Activated CD4-positive, alpha-beta T cell treated with anti-CD3 and anti-CD28 coated beads for 48 hours (primary cell): ENCODE measurements at places on chromosomes 11 and 22.
A peak's percentile ranks its signal among the peaks of the same experiment; 100 is the strongest.

DNA sequence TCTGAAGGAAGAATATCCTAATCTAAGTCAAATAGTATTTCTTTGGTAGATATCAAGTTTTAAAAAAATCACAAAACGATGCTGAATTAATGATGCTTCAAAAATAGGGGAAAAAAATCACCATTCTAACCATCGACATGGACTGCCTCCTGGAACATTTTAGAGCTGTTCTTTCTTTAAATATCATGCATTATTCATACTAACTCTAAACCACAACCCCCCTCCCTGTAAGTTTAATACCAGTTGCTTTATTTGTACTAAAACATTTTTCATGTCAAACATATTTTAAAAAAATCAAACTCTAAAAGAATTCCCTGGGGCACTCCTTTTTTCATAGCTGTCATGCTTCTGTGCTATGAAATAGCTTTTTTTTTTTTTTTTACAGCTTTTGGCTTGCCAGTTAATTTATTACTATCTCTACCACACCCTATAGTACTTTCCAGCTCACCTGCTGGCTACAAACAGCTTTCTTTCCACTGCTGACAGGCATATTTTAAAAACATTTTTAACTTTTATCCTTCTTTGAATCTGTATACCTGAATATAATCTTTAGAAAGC is 256.9 kb downstream of the SOX6 start:
- DNase-seq = no peak

DNA sequence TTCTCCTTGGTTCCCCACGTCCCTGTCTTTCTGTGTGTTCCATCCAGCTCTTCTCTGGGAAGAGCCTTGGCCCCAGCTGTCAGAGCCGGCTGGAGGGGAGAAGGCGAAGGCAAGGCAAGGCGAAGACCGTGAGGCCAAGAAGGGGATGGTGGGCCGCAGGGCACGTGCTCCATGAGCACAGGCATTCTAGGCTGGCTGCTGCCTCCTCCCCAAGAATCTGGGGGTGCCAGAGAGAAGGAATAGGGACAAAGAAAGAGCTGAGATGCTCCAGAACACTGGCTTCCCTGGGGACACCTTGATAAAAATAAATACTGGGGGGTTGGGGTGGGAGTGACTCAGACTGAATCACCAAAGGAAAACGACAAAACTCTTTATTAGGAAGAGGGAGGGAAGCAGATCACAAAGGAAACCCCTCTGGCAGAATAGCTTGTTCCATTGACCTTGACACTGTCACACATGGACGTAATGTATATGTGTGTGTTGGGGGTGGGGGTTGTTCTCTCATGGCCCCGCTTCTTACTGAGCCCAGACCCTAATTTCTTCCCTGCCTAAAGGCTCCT is 52.5 kb downstream of the NECTIN1 start:
- DNase-seq = no peak

- no peak for DNase-seq
Measured at GRCh38 chr11:69538854-69539253, 57.4 kb downstream of the LINC01488 start.

GRCh38 chr11:34548278-34548677 is 34.7 kb upstream of the ELF5 start:
- no peak for DNase-seq

DNA sequence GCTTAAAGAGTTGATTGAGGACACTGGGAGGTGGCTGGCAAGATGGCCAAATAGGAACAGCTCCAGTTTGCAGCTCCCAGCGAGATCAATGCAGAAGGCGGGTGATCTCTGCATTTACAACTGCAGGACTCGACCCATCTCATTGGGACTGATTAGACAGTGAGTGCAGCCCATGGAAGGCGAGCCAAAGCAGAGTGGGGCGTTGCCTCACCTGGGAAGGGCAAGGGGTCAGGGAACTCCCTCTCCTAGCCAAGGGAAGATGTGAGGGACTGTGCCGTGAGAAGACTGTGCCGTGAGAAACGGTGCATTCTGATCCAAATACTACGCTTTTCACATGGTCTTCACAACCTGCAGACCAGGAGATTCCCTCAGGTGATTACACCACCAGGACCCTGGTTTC is 36.4 kb downstream of the ARHGAP32 start:
- DNase-seq = no peak

DNA sequence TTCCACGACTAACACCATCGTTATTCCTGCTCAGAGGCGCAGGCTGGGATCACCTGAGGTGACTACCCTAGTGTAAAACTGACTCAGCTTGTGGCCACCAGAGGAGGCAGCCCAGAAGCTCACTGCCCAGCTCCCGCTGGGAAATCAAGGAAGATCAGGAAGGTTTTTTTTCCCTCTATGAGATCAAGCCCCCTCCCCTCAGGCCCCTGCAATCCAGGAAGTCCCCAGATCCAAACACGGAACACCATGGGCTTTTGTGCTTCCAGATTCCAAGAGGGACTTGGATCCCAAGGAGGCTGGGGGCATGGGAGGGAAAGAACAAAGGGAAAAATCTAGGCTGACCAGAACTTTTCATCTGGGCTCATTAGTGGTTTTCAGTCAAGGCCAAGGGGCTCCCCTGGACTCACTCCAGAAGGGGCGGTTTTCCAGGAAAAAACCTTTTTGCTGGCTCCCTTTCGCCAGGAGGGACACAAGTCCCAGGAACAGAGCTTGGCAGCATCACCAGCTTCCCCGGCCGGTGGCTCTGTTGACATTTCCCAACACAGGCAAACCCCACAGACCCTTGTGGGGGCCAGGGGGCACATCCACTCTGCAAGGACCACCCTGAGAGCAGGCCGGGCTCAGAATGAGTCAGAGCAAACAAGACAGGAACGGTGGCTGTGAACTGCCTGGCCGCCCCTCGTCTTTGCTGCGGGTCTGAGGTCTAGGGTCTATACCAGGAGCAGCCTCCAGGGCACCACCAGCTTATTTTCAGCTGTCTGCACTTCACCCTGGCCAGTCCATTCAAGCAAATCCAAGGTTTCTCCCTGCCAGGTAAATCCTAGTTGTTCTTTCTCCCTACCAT is 36.8 kb downstream of the MYH9 start:
- no peak for DNase-seq

DNA sequence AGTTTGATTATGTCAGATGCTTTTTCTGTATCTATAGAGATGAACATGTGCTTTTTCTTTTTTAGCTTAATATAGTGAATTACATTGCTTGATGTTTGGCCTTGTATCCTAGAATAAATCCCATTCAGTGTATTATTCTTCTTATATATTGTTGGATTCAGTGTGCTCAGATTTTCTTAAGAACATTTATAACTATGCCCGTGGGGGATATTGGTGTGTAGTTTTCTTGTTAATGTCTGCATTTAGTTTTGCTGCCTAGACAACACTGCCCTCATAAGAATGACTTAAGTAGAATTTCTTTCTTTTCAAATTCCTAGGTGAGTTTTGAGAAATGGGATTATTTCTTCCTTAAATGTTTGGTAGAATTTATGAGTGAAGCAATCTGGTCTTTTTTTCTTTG is 98.5 kb downstream of the TMEM135 start:
- DNase-seq = no peak

DNA sequence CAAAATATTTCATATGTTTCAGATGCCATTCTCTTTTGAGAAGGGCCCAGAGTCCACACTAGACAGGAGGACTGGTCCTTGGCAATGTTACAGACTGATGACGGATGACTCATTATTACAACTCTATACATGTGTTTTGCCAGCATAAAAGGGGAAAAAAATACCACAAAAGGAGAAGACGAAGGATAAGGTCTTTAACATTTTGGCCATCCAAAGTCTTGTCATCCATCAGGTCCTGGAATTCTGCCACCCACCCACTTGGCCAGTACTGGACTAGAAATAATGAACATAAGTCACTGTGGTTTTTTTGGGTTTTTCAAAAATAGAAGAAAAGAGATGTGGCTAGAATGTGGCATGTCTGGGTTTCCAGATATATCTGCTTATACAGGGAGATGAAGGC is 57.7 kb upstream of the BDNF start:
- DNase-seq = no peak

- DNase-seq = peak; percentile 49
Measured at GRCh38 chr11:44950031-44950624, 555 bp downstream of the TP53I11 start.

GRCh38 chr11:134334796-134335571 is 3.2 kb downstream of the GLB1L2 start:
- DNase-seq = no peak

DNA sequence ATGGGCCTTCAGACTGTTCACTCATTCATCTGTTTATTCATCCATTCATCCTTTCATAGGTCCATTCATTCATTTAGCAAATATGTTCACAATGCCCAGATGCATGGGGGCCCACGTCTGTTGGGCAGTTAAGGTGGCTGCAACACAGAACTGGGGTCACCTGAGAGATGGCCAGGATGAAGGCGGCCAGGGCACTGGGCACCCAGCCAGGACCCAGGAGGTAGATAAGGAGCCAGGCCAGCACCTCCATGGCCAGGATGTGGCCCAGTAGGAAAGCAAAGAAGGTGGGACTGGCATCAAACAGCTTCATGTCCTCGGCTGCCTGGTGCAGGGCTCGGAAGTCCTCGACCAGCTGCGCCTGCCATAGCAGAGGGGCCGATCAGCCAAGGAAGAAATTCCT is 12.2 kb downstream of the FADS3 start:
- no peak for DNase-seq

- DNase-seq = no peak
Measured at GRCh38 chr11:34680918-34681586, 60.2 kb downstream of the EHF start.

- DNase-seq = no peak
Measured at GRCh38 chr11:111361874-111362273, 17.2 kb downstream of the POU2AF1 start.

GRCh38 chr22:36362932-36363331 is 24.8 kb downstream of the MYH9 start:
- peak; percentile 69 for DNase-seq

GRCh38 chr22:17237038-17237668 is 17.9 kb upstream of the ADA2 start:
- peak; percentile 25 for DNase-seq

GRCh38 chr22:44460287-44460686 is 37.7 kb downstream of the RTL6 start:
- no peak for DNase-seq
